CD4-positive, alpha-beta T cell treated with Interleukin-4 for 4 hours (primary cell): ENCODE measurements at places on chromosomes 4 and X.

DNA sequence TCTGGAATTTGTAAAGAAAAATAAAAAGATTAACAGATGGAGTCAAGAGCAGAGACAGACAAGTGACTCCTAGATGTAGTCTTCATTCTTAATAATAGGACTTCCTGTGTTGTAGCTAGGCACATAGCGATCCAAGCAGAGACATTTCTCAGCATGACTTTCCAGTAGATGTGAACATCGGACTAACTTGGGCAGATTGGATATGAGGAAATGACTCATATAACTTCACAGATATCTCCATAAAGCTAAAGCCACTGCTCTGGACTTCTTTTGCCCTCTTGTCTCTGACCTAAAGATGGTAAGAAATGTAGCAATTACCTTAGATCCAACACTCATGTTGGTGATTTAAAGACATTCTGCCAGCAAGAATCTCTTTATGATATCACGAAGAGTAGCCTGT, 131.7 kb downstream of the EPHA5 start:
- no peak for DNase-seq

GRCh38 chr4:52843351-52843750, 18.8 kb upstream of the RASL11B start:
- no peak for DNase-seq

GRCh38 chr4:137514406-137515111, 17.7 kb downstream of the PCDH18 start:
- no peak for DNase-seq

GRCh38 chrX:35340465-35340864, 397.9 kb downstream of the FAM47B start:
- DNase-seq, result no peak

DNA sequence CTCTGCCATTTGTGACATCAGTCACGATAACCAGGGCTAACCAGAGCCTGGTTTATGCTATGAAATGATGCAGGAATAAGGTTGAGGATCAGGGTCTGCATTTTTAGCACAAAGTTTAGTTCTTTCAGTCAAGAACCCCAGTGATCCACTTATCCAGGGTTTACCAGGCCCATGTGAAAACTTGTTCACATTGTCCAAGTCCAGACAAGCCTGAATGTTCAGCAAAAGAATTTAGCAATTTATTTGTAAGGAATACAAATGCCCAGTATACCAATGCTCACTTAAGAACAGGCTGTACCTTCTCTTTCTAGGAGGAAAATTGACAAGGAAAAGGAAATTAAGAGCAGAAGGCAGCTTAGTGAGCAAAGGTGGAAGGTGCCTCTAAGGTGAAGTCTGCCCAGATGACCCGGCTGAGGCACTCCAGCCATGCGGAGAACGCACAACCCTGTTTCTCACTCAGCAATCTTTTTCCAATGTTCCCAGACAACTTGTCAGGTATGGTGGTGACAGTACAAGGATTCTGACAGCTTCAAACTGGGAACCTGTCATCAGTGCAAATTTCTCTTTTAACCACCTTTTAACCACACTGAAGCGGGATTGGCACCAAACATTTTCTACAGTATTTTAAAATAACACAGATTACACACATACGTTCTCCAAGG, 54.0 kb downstream of the TBC1D9 start:
- DNase-seq, result no peak

DNA sequence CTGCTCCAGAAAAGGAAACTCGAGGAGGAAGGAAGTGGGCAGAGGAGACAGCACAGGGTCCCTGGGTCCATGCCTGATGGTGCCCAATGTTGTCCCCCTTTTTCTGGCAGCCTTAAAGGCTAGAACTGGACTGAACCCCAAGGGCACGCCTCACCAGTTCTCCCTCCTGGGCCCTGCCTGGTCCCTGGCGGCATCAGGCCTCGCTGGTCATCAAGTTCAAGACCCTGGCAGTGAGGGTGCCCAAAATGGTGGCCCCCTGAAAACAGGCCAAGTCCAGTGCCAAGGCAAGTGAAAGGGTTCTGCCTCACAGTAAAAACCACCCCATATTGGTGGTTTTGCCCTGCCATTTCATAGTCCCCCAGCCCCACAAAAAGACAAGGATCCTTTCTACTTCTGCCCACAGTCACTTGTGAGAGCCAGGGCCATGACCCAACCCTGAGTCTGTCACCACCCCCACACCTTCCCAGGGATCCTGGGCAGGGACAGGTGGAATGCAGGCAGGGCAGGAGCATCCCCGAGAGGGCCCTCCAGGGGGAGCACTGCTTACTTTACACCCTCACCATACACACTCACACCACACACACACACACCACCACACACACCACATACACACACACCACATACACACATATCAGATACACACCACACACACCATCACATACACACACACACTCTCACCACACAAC, 107.6 kb downstream of the DCTD start:
- DNase-seq, result no peak
